ENCODE measurements at places on chromosomes 3 and 15. TPM values are rescaled to one million over a fixed set of nuclear protein-coding genes. Genes with fewer than 3 reads are reported as not detected.

Gene FAM3D
- not detected for total RNA-seq

Gene CIDEC
- total RNA-seq = not detected

Gene SNTN
- total RNA-seq = not detected

Gene CFAP20DC
- 1.7 TPM for total RNA-seq

Gene ESYT3
- total RNA-seq = under 0.01 TPM

Gene HTR3E
- total RNA-seq = not detected

Gene THAP10
- 2.6 TPM for total RNA-seq

Gene SEMA3B
- 23.3 TPM for total RNA-seq

Gene LARP6
- total RNA-seq = 46.7 TPM

Gene TRIM71
- total RNA-seq = not detected

Gene GREM1
- 527 TPM for total RNA-seq

Gene CSTA
- not detected for total RNA-seq

Gene CHMP2B
- 51.4 TPM for total RNA-seq

Gene GPR27
- total RNA-seq = not detected

Measured in fibroblast of villous mesenchyme (primary cell).